CD8-positive, alpha-beta memory T cell (primary cell): ENCODE measurements at places on chromosomes 1 and 21. TPM values are rescaled to one million over a fixed set of nuclear protein-coding genes. Genes with fewer than 3 reads are reported as not detected.
A peak's percentile ranks its signal among the peaks of the same experiment; 100 is the strongest.

GRCh38 chr1:87106867-87107266 lies 192.4 kb downstream of the HS2ST1 start:
- H3K36me3 ChIP-seq, result no peaks in the 10 kb centered on the region
- H3K27ac ChIP-seq, result no peak overlapping the region
- no peaks in the 10 kb centered on the region for H3K4me1 ChIP-seq
- H3K4me3 ChIP-seq, result no peak overlapping the region
- DNase-seq, result no peak
- no peaks in the 10 kb centered on the region for H3K27me3 ChIP-seq

DNA sequence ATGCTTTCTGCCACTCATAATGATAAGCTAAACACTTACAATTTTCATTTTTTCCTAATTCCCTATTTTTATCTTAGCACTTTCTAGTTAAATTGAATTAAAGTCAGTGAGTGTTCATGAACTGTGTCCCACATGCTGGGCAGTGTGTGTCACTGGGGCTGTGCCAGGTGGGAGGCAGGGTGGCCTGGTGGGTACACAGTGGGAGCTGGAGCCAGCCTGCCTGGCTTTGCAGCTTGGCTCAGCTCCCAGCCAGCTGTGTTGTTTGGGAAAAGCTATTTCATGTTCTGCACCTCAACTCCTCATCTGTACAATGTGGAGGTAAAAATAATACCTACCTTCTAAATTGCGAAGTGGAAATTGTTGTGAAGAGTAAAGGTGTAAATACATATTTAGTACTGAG lies 238.4 kb downstream of the PLA2G4A start:
- no peak for DNase-seq
- H3K27me3 ChIP-seq, result no peaks in the 10 kb centered on the region
- no peaks in the 10 kb centered on the region for H3K36me3 ChIP-seq
- H3K4me1 ChIP-seq, result no peaks in the 10 kb centered on the region
- no peak overlapping the region for H3K4me3 ChIP-seq

- DNase-seq, result no peak
- H3K4me3 ChIP-seq, result no peak overlapping the region
- H3K27ac ChIP-seq, result no peak overlapping the region
- no peaks in the 10 kb centered on the region for H3K36me3 ChIP-seq
- H3K4me1 ChIP-seq, result no peaks in the 10 kb centered on the region
- no peaks in the 10 kb centered on the region for H3K27me3 ChIP-seq
These were observed 5.4 kb upstream of the KLHDC7A start for GRCh38 chr1:18475234-18475905.

- DNase-seq, result no peak
- H3K27ac ChIP-seq, result no peak overlapping the region
- H3K27me3 ChIP-seq, result no peaks in the 10 kb centered on the region
- H3K4me1 ChIP-seq, result no peaks in the 10 kb centered on the region
- H3K36me3 ChIP-seq, result no peaks in the 10 kb centered on the region
These were observed 381.4 kb upstream of the PROX1 start for GRCh38 chr1:213606252-213606820.

GRCh38 chr1:1966071-1966740 lies 37.4 kb downstream of the CFAP74 start:
- no peak for DNase-seq
- H3K27me3 ChIP-seq, result no peaks in the 10 kb centered on the region
- H3K4me3 ChIP-seq, result no peak overlapping the region
- H3K4me1 ChIP-seq, result no peaks in the 10 kb centered on the region
- no peaks in the 10 kb centered on the region for H3K36me3 ChIP-seq
- no peak overlapping the region for H3K27ac ChIP-seq

GRCh38 chr1:221877311-221877710 lies 135.4 kb upstream of the DUSP10 start:
- no peak overlapping the region for H3K27ac ChIP-seq
- no peaks in the 10 kb centered on the region for H3K27me3 ChIP-seq
- H3K4me1 ChIP-seq, result no peaks in the 10 kb centered on the region
- no peak for DNase-seq
- H3K4me3 ChIP-seq, result no peak overlapping the region

GRCh38 chr21:31213787-31214186 lies 130.3 kb downstream of the TIAM1 start:
- H3K27ac ChIP-seq, result no peak overlapping the region
- no peak overlapping the region for H3K4me3 ChIP-seq
- DNase-seq, result no peak
- H3K4me1 ChIP-seq, result no peaks in the 10 kb centered on the region

- no peak overlapping the region for H3K4me3 ChIP-seq
- no peaks in the 10 kb centered on the region for H3K36me3 ChIP-seq
- no peaks in the 10 kb centered on the region for H3K27me3 ChIP-seq
- no peaks in the 10 kb centered on the region for H3K4me1 ChIP-seq
- DNase-seq, result no peak
These were observed 48.0 kb upstream of the ZC3H11B start for GRCh38 chr1:219660666-219661463.

GRCh38 chr1:119712342-119713038 lies 756 bp downstream of the PHGDH start:
- no peak overlapping the region for H3K27ac ChIP-seq
- DNase-seq, result no peak
- no peaks in the 10 kb centered on the region for H3K4me1 ChIP-seq
- peak overlapping the region; percentile 76 for H3K4me3 ChIP-seq

GRCh38 chr1:43509740-43510375 lies 20.8 kb upstream of the PTPRF start:
- H3K27me3 ChIP-seq, result no peaks in the 10 kb centered on the region
- no peak for DNase-seq
- H3K27ac ChIP-seq, result no peak overlapping the region
- no peaks in the 10 kb centered on the region for H3K4me1 ChIP-seq
- H3K36me3 ChIP-seq, result no peaks in the 10 kb centered on the region

GRCh38 chr1:159173320-159173719 lies 1.9 kb downstream of the CADM3 start:
- no peaks in the 10 kb centered on the region for H3K36me3 ChIP-seq
- DNase-seq, result no peak
- no peaks in the 10 kb centered on the region for H3K4me1 ChIP-seq
- H3K4me3 ChIP-seq, result no peak overlapping the region

GRCh38 chr1:71641903-71642302 lies 561.1 kb upstream of the ZRANB2 start:
- no peaks in the 10 kb centered on the region for H3K27me3 ChIP-seq
- H3K4me1 ChIP-seq, result no peaks in the 10 kb centered on the region
- DNase-seq, result no peak
- no peak overlapping the region for H3K4me3 ChIP-seq

DNA sequence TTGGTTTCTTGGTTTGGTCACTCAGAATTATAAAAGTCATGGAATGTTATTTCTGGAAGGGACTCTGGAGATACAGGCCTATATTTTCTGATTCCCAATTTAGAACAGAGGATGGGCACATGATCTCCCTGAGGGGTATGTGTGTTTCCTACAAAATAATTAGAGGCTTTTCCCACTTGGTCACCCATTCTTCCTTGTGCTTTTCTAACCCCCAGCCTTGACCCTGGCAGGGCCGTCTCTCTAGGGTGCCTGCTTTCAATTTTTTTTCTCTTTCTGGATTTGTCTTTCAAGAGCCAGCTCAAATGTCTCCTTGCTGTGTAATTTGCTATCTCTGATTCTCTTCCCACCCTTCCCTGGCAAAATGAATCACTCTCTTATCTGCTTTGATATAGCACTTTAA lies 131.9 kb downstream of the HLX start:
- peaks cover 3% of the 10 kb centered on the region for H3K27me3 ChIP-seq
- H3K4me1 ChIP-seq, result no peaks in the 10 kb centered on the region
- H3K4me3 ChIP-seq, result no peak overlapping the region
- no peaks in the 10 kb centered on the region for H3K36me3 ChIP-seq
- H3K27ac ChIP-seq, result no peak overlapping the region

GRCh38 chr1:20981915-20982314 lies 194.8 kb downstream of the EIF4G3 start:
- no peaks in the 10 kb centered on the region for H3K36me3 ChIP-seq
- no peak overlapping the region for H3K4me3 ChIP-seq
- DNase-seq, result no peak
- H3K4me1 ChIP-seq, result no peaks in the 10 kb centered on the region
- H3K27me3 ChIP-seq, result no peaks in the 10 kb centered on the region

GRCh38 chr1:94276988-94277434 lies 39.6 kb upstream of the ARHGAP29 start:
- DNase-seq, result no peak
- H3K4me1 ChIP-seq, result no peaks in the 10 kb centered on the region
- H3K4me3 ChIP-seq, result no peak overlapping the region
- no peaks in the 10 kb centered on the region for H3K36me3 ChIP-seq
- H3K27me3 ChIP-seq, result no peaks in the 10 kb centered on the region
- H3K27ac ChIP-seq, result no peak overlapping the region

- DNase-seq, result no peak
- no peak overlapping the region for H3K4me3 ChIP-seq
- no peaks in the 10 kb centered on the region for H3K36me3 ChIP-seq
- H3K27me3 ChIP-seq, result no peaks in the 10 kb centered on the region
- no peak overlapping the region for H3K27ac ChIP-seq
These were observed 2.1 kb downstream of the ADGRL2 start for GRCh38 chr1:81802707-81803430.

DNA sequence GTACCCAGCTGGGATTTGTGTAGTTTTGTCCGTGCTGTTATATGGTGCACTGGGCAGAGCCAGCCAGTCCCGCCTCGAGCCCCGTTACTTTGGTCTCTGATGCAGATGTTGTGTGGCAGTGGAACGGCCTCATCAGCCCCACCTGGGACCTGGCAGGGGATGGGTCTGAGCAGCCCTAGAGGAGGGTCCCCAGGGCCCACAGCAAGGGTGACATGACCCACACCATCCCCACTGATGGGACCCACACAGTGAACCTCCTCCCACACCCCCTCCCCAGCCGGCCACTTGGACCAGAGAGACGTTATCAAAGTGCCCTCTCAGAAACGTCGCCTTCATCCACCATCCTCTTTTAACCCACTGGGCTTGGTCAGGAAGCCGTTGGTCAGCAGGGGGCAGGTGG lies 42.0 kb upstream of the PCBP3 start:
- H3K36me3 ChIP-seq, result no peaks in the 10 kb centered on the region
- no peaks in the 10 kb centered on the region for H3K27me3 ChIP-seq
- peaks cover 6% of the 10 kb centered on the region for H3K4me1 ChIP-seq
- no peak overlapping the region for H3K27ac ChIP-seq
- no peak for DNase-seq

DNA sequence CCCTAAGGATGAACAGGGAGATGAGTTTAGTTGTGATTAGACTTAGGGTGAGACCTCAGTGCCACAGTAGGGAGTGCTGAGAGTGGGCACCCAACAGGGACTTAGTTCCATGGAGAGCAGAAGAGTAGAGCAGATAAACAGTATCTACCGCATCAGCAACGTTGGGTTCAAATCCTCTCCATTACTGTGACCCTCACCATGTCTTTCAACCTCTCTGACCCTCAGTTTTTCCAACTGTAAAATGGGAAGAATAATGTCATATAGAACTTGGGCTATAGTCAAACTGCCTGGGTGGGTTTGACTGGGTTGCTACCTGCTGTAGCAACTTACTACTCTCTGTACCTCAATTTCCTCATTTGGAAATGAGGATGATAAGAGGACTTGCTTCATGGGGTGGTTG lies 6.7 kb upstream of the DISP3 start:
- H3K36me3 ChIP-seq, result no peaks in the 10 kb centered on the region
- H3K27ac ChIP-seq, result no peak overlapping the region
- no peak overlapping the region for H3K4me3 ChIP-seq
- no peaks in the 10 kb centered on the region for H3K4me1 ChIP-seq
- no peak for DNase-seq

DNA sequence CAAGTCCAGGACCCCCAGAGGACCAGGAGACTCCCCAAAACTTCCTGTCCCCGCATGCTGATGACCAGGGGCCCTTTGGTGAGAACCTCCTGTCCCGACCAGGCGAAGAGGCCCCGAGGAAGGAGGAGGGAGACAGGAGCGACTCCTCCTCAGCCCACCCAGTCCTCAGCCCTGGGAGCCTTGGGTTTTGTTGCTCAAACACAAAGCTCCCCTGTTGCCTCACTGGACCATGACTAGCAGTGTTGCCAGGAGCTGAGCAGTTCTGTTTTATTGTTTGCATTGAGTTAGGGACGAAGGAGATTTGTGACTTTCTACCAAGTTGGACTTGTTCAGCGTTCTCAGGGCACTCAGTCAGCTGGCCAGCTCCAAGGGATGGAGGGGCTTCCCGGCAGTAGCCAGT lies 10.0 kb downstream of the UMODL1 start:
- no peaks in the 10 kb centered on the region for H3K36me3 ChIP-seq
- no peaks in the 10 kb centered on the region for H3K27me3 ChIP-seq
- DNase-seq, result no peak
- no peak overlapping the region for H3K4me3 ChIP-seq
- no peaks in the 10 kb centered on the region for H3K4me1 ChIP-seq
- H3K27ac ChIP-seq, result no peak overlapping the region

DNA sequence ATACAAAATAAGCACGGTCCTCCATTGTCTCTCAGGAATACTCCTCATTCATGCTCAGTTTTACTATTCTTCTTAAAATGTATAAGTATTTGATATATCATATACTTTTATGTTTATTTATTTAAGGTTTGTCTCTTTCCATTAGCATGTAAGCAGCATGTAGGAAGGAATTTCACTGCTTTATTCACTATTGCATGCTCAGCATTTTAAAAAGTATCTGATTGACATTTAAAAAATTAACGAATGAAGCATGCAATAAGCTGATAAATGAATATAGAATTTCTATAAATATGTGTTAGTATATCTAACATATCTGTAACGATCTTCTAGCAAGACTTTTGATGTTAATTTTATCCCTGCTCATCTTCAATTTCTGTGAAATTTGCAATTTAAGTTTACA lies 402.7 kb upstream of the BRINP3 start:
- DNase-seq, result no peak
- no peaks in the 10 kb centered on the region for H3K27me3 ChIP-seq
- H3K4me1 ChIP-seq, result no peaks in the 10 kb centered on the region
- H3K27ac ChIP-seq, result no peak overlapping the region
- H3K36me3 ChIP-seq, result no peaks in the 10 kb centered on the region

Gene PLEKHO1
- 47.2 TPM for total RNA-seq

Gene IKBKE
- total RNA-seq, result 17.1 TPM

Gene KRTAP12-2
- total RNA-seq, result not detected

Gene NR0B2
- total RNA-seq, result not detected

Gene LRRC71
- total RNA-seq, result not detected

Gene NPL
- 9.3 TPM for total RNA-seq

Gene GSTM1
- not detected for total RNA-seq

Gene C1orf56
- total RNA-seq, result 1.6 TPM

Gene TSPEAR
- total RNA-seq, result not detected

Gene BACE2
- 1.1 TPM for total RNA-seq

Gene KLHDC8A
- total RNA-seq, result not detected

Gene UQCRH
- 371 TPM for total RNA-seq

Gene OR2L3
- not detected for total RNA-seq

Gene PEX10
- 26.2 TPM for total RNA-seq

Gene FTCD
- not detected for total RNA-seq

Gene SLFNL1
- 0.09 TPM for total RNA-seq

Gene PROX1
- total RNA-seq, result not detected
